ENCODE measurements at places on chromosomes 1 and 21.

- DNase-seq: no peak
Observed at GRCh38 chr1:117606649-117607430, 992 bp downstream of the TENT5C start.

DNA sequence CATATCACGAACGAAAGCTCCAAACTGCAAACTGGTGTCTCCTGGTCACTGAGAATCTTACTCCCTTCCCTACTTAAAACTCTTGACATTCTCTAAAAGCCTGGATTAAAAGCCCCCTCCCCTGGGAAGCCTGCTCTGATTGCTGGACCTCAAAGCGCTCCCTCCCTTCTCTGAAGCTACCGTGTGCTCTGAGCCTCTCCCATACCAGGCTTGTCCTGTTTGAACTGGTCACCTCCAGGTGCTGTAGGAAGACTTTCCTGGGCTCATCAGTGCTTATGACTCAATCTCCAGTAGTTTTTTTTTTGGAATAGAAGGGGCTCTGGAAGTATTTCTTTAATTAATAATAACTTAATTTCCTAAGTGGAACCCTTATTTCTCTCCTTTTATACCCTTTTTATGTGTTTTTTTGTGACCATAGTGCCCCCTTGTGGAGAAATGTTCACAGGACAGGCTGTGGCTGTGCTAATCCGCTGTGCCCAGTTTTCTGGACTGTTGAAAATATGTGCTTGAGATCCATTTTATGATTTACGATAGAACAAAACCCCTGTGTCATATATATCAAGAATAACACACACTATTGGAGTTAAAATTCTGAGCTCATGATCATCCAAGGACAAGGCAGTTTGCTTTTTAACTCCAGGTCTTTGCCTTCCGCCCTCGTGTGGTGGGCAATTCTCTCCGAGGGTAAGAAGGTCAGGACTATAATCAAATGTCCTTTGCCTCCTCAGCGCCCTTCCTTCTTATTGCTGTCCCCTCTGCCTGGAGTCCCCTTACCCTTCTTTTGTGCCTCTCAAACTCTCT is 16.9 kb downstream of the MTARC1 start:
- peak; percentile 34 for DNase-seq

- no peak for DNase-seq
Observed at GRCh38 chr1:204266504-204267034, 52.8 kb upstream of the GOLT1A start.

- no peak for DNase-seq
Observed at GRCh38 chr1:88528792-88529191, 155.3 kb upstream of the PKN2 start.

DNA sequence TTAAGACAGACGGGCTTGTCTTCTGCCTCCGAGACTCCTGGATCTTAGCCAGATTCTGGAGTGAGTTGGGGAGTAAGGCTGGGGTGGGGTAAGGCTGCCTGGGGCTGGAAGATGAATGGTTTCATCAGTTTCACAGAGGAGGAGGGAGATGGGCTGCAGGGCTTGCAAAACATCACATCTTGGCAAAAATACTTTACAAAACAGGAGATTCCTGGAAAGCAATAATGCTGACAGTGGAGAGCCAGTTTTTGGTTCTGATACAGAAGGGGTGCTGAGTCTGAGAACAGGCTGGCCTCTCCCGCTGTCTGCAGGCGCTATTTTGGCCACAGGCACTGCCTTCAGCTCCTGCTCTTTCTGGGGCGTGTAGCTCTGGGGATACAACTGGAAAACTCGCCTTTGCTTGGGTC is 83.4 kb upstream of the KCNE2 start:
- DNase-seq: no peak

GRCh38 chr1:81369833-81370232 is 430.9 kb upstream of the ADGRL2 start:
- DNase-seq: no peak

DNA sequence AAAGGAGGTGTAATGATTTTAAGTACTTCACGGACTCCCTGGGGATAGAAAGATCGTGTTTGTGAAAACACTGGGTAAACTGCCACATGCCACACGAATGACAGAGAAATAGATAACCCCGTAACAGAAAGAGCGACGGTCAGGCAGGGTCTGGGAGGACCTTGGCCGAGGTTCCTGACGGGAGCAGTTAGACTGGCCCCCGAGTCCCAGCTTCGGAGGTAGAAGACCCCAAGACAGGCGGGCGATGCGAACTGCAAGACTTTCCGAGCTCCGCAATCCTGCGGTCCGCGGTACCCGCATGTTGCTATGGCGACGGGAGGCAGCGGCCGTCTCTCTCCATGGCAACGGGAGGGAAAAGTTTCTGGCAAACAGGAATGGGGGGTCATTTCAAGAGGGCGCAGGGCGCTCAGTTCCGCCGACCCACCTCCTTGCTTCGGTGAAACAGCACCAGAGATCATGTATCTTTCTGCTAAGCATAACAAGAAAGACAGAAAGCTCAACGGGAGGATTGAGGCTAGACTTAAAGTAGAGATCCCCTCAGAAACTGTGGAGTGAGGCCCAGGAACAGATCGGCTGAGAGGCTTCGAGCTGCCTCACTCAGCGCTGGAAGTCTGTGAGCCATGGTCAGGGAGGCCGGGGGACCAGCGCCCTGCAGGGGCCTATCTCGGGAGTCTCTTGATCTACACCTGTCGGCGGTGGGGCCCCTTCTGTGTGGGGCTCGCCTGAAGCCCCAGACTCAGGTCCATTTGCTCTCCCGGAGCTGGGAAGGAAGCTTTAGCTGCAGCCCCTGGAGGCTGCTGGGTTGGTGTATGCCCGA is 685 bp upstream of the SYT6 start:
- DNase-seq: peak; percentile 64

- no peak for DNase-seq
Observed at GRCh38 chr1:213387380-213388015, 336.5 kb downstream of the RPS6KC1 start.

DNA sequence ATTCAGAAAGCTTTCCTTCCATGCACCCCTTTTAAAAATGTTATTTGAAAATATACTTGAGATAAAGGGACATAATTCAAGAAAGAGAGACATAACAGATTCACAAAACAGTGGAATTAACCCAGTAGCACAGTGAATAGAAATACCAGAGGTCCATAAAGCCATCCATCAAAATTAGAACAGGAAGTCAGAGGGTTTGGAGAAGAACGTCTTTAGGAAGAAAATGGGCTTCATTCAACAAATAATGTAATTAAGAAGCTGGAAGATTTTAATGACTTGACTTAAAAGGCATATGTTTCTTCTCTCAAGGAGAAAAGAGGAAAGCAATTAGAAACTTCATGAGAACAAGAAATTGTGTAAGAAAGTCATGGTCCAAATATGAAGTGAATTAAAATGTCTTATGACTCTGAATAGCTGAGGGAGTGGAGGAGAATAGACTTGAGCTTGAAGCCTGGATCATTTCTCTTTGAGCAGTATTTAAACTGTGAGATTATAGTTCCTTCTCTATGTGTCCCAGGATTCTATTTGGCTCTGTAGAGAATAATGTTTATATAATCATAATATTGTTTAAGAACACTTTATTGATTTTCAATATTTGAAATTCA is 7.9 kb upstream of the HCRTR1 start:
- DNase-seq: no peak

DNA sequence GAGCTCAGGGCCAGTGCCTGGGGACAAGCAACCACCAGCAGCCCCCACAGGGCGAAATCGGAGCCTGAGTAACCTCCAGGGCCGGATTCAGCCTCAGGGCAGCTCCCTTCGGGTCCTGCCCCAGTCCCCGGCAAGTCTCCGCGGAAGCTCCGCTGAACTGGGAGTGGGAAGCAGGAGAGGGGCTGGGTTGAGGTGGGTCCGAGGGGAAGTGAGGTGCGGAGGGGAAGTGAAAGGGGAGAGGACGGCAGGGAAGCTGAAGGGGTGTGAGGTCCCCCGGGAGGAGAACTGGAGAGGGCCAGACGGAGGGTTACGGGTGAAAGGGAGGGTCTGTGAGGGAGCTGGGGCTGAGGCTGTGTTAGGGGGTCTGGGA is 560 bp downstream of the PADI2 start:
- no peak for DNase-seq

DNA sequence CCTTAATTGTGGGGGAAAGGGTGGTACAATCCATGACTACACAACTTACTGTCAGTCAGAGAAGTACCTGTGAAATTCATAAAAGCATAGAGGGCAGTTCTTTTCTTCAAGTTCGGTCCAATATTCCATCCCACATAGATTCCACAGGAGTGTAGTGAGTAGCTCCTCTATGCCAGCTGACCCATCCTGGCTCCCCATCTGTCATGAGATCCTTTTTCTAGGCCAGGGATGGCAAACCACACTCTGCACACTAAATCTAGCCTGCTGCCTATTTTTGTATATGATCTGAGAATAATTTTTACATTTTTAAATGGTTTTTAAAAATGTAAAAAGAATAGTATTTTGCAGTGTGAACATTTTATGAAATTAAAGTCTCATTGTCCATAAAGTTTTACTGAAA is 107.0 kb upstream of the TSPAN2 start:
- DNase-seq: no peak

DNA sequence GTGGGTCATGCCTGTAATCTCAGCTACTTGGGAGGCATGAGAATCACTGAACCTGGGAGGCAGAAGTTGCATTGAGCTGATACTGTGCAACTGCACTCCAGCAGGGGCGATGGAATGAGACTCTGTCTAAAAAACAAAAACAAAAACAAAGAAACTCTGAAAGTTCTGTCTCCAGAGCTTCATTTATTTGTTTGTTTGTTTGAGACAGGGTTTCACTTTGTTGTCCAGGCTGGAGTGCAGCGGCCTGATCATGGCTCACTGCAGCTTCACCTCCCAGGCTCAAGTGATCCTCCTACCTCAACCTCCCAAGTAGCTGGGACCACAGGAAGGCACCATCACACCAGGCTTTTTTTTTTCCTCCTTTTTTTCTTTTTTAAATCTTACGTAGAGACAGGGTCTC is 191.8 kb upstream of the TNR start:
- DNase-seq: no peak

- DNase-seq: no peak
Observed at GRCh38 chr1:162314206-162314605, 62.4 kb downstream of the SPATA46 start.

DNA sequence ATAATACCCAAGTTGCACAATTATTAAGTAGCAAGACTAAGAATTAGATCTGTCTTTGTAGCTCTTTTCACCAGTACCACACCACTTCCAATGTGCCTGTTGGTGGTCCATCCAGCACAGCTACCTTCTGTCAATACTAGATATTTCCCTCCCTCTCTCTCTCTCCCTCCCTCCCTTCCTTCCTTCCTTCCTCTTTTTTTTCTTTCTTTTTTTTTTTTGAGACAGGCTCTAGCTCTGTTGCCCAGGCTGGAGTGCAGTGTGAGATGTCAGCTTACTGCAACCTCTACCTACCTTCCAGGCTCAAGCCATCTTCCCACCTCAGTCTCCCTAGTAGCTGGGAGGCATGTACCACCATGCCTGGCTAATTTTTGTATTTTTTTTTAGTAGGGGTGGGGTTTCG is 21.1 kb downstream of the KPNA6 start:
- no peak for DNase-seq

DNA sequence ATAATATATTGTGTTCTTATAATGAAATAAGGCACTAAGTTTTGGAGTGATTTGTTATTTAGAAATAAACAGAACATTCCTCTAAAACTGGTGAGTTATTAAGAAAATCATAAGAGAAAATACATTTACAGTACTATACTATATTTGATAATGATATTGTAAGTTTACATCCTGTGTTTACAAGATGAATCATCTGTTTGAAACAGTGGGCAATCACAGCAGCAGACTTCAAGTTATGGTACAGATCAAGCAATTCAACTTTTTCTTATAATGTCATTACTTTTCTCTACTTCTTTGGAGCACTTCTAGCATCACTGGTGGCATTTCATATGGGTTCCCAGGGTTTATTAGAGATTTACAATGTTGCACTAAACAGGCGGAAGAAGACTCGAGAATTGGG is 86.5 kb upstream of the BRINP3 start:
- DNase-seq: no peak

GRCh38 chr1:75198163-75198562 is 64.0 kb downstream of the LHX8 start:
- DNase-seq: no peak

GRCh38 chr1:243409284-243409683 is 153.4 kb downstream of the SDCCAG8 start:
- DNase-seq: no peak

DNA sequence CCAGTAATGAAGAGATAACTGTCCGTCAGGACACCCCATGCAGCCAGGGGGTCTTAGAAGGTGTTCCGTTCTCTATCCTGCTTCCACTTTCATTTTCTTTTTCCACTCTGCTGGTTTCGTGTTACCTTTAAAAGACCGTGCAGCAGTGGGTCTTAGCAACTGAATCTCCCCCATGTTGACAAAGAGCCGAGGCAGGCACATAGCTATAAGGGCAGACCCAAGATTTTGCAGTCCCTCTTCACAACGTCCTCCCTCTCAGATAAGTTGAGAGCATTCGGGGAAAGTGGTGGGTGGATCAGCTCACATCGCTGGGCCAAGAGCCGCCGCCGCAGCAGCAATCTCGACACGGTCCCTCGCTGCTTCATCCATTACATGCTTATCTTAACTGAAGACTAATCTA is 355.5 kb downstream of the LMO4 start:
- no peak for DNase-seq

DNA sequence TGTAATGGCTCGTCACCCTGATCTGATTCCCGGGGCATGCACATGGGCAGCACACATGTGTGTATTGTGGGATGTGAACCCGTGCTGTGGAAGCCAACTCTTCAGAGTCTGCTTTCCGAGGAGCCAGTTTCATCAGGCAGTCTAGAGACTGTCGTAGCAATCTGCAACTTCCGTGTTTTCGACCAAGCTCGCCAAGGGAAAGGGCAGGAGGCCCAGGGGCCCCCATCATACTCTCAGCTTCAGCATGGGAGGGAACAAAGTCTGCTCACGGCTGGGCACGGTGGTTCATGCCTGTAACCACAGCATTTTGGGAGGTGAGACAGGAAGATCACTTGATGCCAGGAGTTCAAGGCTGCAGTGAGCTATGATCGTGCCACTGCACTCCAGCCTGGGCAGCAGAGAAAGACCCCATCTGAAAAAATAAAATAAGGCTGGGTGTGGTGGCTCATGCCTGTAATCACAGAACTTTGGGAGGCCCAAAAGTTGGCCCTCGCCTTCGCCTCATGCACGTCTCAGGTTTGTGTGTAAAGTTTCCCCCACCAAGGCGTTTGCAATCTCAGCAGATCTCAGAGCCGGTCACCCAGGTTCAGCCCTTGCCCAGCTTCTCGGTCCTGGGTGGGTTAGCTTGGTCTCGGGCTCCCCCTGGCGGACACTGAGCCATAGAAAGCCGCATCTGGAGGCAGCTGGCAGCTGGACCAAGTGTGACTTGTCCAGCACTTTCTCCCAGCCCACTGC is 48.5 kb upstream of the SLC25A33 start:
- DNase-seq: peak; percentile 66

DNA sequence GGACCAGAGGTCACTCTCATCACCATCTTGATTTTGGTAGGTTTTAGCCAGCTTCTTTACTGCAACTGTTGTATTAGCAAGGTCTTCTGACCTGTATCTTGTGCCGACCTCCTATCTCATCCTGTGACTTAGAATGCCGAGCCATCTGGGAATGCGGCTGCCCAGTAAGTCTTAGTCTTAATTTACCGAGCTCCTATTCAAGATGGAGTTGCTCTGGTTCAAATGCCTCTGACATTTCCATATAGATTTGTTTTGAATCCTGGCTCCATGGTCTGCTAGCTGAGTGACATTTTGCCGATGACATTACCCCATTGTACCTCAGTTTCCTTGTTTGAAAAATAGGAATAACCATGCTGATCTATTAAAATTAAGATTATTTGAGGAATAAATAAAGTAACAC is 193.9 kb upstream of the HMCN1 start:
- DNase-seq: no peak

GRCh38 chr1:51926171-51926812 is 47.8 kb upstream of the NRDC start:
- DNase-seq: no peak

GRCh38 chr1:233796146-233796783 is 108.2 kb upstream of the SLC35F3 start:
- DNase-seq: no peak
